ENCODE measurements at places on chromosomes 6 and 20.

DNA sequence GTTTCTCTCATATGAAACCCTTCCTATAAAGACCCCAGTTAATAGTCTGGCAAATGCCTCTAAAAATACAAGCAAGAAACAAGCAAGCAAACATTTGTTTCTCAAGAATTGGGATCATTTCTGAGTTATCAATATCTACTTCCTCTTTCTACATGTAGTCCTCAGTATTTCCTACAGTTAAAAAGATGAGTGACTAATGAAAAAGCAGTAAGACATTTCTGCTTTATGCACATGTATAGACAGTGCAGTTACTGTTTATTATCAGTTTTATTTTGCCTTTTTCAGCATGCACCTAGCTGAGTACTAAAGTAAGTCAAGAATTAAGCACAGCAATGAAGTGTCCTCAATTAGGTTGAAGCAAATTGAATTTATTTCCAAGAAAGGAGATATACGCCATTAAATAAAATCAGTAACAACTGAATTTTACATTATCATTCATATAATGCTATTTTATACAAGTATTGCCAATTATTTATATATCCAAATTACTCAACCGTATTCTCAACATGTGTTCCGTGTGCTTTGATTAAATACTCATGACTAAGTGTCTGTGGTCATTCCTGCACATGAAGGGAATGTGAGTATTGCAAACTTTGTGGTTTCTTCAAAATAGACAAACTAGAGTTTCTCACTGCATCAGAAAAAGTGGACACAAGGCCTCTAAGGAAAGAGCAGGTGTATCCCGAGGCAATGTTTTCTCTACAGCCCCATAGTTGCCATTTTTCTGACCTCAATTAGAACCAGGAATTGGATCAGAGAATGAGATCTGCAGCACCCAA is 159.3 kb upstream of the MARCKS start:
- DNase-seq: no peak

DNA sequence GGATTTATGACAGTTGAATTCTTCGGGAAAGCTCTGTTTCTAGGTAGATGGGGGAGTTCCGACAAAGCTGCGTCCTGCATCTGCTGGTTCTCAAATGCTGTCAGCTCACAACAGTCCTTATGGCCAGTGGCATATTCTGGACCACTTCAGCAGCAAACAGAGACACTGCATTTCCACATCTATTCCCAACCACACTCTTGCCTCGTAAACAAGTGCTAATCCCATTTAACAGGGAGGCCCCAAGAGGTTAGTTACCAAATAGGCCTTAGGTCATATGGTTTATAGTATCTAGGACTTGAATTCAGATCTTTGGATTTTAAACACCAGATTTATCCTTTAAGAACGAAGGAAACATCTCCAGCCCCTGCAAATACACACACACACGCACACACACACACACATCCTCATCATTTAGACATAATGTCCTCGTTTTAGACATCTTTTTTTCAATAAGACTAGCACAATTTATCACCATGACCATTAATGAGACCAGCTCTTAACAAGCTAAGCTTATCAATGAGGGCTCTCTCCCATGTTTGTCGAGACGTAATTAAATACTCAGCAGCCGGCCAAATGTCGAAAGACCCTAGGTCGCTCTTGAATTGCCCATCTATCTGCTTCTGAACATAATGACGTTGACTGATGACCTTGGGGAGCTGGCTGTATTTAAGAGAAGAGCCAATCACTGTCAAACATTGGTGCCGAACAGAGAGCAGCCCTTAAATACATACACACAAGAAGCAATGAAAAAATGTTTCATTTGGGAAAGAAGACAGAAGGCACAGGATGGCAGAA is 84.5 kb downstream of the PSMG4 start:
- no peak for DNase-seq

- DNase-seq: no peak
These were observed 3.2 kb downstream of the RIMS4 start for GRCh38 chr20:44807051-44807683.

DNA sequence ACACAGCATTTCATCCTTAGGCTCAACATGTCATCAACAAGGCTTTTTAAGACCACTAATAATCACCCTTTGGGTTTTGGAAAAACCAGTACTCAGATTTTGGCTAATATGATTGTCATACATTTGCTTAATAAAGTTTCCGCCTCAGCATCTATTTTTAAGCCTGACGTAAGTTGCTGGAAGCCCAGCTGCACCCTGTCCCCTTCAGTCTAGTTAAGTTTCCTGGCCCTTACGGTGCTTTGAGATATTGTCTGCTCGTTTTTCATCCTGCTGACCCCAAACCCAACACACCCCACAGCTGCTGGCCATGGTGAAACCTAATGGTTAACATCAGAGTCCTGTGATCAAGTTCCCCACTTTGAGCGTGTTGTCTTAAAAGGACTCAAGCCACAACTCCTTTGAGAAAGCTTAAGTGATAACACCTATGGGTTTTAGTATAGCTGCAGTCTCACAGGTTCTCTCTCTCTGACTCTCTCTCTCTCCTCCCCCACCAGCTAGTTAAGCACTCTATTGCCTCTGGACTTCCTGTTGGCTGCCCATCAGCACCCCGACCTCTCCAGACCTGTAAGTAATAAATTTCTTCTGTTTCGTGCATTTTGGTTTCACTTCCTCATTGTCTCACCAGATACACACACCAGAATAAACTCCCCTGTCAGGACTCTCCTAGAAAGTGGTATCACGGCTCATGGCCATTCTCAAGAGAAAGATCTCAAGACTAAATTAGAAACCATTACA is 802.0 kb downstream of the C6orf118 start:
- no peak for DNase-seq

GRCh38 chr6:109370336-109370735 is 11.9 kb downstream of the CD164 start:
- DNase-seq: no peak
